ENCODE measurements at places on chromosomes 4 and X. TPM values are rescaled to one million over a fixed set of nuclear protein-coding genes. Genes with fewer than 3 reads are reported as not detected.

DNA sequence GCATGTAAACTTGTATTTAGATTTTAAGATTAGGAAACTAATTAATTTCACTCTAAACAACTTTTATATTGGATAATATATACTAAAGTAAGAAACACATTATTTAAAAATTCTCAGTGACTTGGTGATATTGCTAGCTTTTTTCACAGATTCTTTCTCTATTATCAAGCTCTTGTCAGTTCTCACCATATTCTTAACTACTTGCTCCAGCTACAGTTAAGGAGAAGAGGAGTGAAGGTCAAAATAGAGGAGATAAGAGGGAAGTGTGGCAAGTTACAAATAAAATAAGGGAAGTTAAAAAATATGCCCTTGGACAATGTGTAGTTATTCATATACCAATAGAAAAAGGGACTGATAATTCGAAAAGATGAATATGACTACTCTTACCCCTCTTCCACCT, 34.7 kb upstream of the NAF1 start:
- no peak for DNase-seq

TGIF2LX gene
- total RNA-seq: not detected

DNA sequence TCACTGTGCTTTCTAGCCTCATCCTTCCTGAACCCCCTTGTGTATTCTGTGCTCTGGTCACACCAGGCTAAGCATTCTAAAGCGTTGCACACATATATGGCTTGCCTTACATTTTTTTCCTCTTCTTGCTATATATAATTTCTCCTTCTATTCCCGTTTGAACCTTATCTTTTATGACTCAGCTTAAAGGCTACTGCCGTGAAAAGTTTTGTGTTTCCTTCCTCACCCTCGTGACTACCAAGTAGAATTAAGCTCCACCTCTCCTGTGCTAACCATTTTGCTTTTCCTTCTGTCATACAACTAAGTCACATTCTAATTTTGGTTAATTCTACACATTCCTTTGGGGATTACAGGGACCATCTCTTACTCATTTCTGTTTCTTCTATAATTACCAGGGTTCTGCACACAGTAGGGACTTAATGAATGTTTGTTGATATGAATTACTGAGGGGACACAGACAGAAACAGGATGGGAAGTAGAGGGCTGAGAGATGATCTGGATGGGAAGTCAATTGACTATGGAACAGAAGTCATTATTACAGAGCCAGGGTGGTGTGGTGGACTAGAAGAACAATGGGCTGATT, 67.1 kb downstream of the DOCK11 start:
- DNase-seq: no peak

NOX1 gene
- total RNA-seq: not detected

HSFX2 gene
- total RNA-seq: not detected

GSX2 gene
- not detected for total RNA-seq

DNA sequence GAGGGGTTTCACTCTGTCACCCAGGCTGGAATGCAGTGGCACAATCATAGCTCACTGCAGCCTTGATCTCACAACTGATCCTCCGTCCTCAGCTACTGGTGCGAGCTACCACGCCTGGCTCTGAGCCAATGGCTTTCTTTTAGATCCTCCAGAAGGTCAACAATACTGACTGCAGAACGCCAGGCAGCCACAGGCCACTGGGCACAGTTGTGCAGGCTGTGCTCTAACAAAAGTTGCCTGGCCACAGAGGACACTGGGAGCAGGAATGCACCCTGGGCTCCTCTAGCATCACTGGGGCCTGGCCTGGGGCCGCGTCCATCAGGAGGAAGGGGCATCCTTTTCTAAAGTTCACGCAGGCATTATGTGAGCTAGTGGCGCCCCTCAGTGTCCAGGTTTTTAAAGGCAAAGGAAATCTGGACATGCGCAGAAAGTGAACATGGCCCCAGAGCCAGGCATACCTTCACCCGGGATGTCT, 14.9 kb upstream of the PORCN start:
- DNase-seq: peak; percentile 41

GRCh38 chr4:31702326-31702725, 982.2 kb downstream of the PCDH7 start:
- DNase-seq: no peak

RXFP1 gene
- total RNA-seq: not detected

- DNase-seq: no peak
Measured at GRCh38 chrX:107348051-107348450, 101.4 kb upstream of the FRMPD3 start.

GRCh38 chr4:40827758-40828157, 78.0 kb downstream of the NSUN7 start:
- peak; percentile 23 for DNase-seq

DNA sequence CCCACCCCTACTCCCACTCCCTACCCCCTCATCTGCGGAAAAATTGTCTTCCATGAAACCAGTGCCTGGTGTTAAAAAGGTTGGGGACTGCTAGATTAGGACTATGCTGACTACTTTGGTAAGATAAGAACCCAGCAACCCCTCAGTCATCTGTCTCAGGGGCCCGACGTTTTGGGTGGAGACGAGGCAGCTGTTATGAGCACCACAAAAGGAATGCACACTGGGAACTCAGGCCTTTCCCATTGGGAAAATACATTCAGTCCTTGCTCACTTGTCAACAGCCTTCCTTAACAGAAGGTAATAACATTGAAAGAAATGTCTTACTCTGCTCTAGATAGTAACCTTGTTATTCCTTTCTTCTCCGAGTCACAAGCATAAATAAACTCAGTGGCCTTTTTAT, 310.8 kb downstream of the AFF2 start:
- DNase-seq: no peak
